ENCODE measurements at places on chromosomes 3 and 15.

DNA sequence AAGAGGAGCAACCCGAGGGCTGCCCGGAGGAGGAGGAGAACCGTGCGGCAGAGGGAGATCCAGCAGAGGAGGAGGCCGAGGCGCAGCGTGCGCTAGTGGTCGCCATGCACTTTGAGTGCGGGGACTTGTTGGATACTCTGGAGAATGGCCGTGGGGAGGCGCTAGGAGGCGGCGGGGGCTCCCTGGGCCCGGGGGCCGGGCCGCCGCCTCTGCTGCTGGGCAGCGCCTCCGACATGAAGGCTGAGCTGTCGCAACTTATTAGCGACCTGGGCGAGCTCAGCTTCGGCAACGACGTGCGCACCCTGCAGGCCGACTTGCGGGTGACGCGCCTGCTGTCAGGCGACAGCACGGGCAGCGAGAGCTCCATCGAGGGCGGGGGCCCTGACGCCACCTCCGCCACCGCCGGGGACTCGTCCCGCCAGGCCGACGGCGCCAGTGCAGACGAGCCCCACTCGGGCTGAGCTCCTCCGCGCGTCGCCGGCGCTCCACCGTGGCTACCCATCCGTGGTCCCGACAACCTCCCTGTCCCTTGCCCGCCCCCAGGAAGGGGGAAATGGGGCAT lies 2.0 kb downstream of the FAM43A start:
- DNase-seq, result peak; percentile 72

DNA sequence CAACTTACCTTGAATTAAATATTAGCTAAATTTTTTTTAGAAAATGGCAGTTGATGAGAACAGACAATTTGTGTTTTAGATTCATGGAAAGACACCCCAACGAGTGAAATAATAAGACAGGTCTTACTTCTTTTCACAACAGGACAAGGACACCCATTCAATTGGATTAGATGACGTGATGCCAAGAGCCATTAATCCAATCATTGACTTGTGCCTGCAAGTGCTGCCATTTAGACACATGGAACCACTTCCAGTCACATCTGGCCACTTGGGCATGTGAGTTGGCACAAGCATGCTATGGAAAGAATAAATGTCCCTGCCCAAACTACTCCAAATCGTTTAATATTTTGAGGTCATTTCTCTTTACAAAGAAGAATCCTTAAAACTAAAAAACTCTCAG lies 1308.8 kb downstream of the ROBO2 start:
- DNase-seq, result peak; percentile 10

GRCh38 chr3:156847752-156848448 lies 21.7 kb downstream of the LEKR1 start:
- no peak for DNase-seq

GRCh38 chr3:72193771-72194430 lies 409.0 kb upstream of the PROK2 start:
- DNase-seq, result no peak

GRCh38 chr15:81270781-81271491 lies 53.0 kb downstream of the STARD5 start:
- DNase-seq, result no peak

DNA sequence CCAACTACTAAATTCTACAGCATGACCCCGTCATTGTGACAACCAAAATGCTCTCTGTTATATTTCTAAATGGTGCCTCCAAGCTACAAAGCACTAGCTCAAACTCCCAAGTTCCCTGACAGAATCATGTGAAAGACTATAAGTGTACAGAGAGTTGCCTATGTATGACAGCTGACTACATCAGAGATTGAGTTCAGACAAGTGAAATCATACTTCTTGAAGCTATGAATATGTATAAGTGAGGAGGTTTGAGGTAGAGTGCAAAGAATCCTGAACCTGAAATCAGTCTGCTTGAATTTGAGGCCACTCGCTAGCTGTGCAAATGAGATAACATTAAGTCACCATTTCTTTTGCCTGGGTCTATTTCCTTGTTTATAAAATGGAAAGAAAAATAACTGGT lies 63.9 kb upstream of the TP63 start:
- no peak for DNase-seq

DNA sequence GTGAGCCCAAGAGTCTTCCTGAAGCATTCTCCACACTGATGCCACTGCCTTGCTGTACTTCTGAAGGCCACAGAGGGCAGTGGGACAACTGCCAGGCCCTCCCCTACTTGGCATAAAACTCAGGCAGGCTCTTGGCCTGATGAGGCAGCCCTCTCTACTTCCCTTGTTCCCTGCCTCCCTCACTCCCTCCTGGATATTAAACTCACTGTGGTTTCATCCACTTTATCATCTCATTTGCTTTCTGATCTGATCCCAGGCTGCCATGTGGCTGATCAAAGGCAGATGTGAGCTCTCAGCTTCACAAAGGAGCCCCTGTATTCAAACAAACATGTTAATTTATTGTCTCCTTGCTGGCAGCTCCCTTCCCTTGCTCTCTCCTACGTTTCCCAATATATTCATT lies 533.5 kb downstream of the IGSF11 start:
- DNase-seq, result peak; percentile 58

GRCh38 chr3:97691354-97691753 lies 73.2 kb upstream of the ARL6 start:
- no peak for DNase-seq

All from SK-N-SH (cell line).